Lung microvascular endothelial cell (primary cell): ENCODE measurements at places on chromosomes 4 and X.

GRCh38 chr4:187714957-187715356 lies 280.6 kb upstream of the ZFP42 start:
- DNase-seq, result no peak

DNA sequence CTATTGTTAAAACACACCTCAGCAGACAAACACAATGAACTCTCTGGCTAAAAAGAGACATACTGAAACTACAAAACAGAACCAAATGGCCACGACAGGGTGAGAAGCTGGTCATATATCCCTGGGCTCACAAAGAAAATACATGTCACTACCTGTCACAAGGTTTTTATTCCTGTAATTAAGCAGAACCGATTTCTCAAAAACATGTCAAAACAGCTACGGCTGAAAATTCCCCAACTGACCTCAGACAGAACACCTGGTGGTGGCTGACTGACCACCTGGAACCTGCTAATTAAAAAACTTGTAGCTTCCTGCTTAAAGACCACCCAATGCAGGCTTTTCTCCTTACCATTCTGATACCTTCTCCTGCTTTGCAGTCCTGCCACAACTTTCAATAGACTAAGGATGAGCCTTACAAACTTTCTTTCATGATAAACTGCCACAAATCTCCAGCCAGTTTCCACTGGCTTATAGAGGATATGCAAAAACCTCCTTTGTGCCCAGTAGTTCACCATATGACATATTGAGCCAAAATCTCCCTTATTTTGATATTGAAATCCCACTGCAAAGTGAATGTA lies 571.9 kb downstream of the SPOCK3 start:
- no peak for DNase-seq

DNA sequence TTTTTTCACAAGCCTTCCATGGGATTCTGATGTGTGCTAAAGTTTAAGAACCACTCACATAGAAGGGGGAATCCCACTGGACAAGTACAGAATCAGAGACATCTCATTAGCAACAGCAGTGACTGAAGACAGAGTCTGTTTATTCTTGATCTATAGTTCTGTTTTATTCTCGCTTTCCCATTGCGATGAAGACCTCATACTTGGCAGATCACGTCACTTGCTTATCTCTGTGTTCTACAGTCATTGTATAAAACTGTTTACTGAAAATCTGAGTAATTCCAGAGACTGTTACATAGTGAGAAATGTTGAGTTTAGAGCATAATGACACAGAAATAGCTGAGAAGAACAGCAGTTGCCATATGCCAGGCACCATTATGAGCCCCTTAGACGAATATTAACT lies 185.5 kb downstream of the PTTG2 start:
- peak; percentile 64 for DNase-seq

DNA sequence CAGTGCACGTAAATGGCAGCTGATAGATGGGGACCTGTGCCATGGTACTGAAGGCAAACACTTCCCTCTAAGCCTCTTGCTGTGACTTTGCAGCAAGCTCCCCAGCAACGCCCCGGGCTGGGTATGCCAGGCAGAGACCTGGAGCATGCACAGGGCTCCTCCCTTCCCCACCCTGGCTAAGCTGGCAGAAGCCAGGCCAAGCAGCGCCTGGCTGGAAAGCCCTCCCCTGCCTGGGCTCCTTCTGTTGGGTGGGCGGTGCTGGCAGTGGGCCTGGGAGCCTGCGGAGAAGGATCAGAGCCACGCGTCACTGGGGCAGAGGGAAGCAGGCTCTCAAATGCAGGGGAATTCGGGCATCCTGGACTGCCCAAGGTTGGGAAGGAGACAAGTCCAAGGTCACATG lies 3.6 kb downstream of the ATP2B3 start:
- DNase-seq, result no peak

GRCh38 chr4:23483320-23483960 lies 406.4 kb downstream of the PPARGC1A start:
- DNase-seq, result no peak

GRCh38 chrX:133606990-133607389 lies 191.7 kb upstream of the GPC4 start:
- no peak for DNase-seq

GRCh38 chrX:149453030-149453429 lies 52.1 kb downstream of the IDS start:
- DNase-seq, result peak; percentile 67

DNA sequence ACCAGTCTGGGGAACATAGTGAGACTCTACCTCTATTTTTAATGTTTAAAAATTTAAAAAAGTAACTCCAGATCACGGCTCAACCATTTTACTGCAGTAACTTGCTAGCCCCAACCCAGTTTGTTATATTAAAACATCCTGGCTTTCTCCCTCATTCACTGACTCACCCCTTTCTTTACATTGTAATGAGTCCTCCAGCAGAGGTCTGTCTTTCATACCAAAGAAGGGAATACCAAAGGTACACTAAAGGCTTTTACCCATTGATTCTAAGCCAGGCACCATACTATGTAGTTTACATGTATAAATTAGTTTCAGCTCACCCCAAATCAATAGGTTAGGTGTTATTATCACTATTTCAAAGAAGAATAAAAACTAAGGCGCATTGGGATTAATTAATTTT lies 286.9 kb downstream of the PACRGL start:
- no peak for DNase-seq

DNA sequence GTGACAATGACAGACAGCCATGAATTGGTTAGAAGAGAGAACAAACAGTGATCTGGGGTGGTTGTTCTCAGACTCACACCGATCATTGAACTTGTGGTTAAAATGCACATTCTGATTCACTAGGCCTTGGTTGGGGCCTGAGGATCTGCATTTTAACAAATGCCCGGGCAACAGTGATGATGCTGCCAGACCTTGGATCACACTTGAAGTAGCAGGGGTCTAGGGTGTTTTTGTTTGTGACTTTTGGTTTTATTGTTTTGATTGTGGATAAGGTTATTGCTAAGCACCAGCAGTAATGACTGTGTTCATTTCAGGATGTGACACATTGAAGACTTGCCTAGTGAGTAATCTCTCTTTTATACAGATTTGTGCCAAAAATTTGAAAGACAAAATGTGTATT lies 36.5 kb downstream of the TXLNG start:
- peak; percentile 72 for DNase-seq

DNA sequence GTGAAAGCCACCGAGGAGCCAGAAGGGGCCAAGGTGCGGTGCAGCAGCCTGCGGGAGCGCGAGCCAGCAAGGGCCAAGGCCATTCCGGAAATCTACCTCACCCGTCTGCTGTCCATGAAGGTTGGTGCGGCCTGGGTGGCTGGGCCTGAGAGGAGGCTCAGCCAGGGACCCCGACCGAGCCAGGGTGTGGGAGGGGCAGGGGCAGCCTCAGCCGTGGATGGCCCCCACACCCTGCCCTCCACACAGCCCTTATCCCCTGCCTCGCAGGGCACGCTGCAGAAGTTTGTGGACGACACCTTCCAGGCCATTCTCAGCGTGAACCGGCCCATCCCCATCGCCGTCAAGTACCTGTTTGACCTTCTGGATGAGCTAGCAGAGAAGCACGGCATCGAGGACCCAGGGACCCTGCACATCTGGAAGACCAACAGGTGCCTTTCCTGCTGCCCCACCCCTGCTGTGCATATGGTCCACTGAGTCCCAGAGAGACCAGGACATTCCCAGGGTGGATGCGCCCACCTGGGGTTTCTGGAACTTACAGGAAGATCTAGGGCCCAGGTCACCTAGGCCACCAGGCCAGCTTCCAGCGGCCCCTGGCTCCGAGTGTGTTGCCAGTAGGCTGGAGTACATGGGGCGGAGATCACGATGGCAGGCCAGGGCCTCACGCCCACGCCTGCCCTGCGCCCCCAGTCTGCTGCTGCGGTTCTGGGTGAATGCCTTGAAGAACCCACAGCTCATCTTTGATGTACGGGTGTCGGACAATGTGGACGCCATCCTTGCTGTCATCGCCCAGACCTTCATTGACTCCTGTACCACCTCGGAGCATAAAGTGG lies 3.4 kb upstream of the SRPK3 start:
- no peak for DNase-seq

- DNase-seq, result no peak
These were observed 355.5 kb downstream of the FBXW7 start for GRCh38 chr4:152180369-152180768.

- DNase-seq, result peak; percentile 1
These were observed 27.3 kb downstream of the CSN3 start for GRCh38 chr4:70269674-70270073.

- DNase-seq, result no peak
These were observed 43.2 kb downstream of the CDKL5 start for GRCh38 chrX:18468599-18468998.

- DNase-seq, result peak; percentile 1
These were observed 843.4 kb downstream of the FSTL5 start for GRCh38 chr4:161320377-161320776.

DNA sequence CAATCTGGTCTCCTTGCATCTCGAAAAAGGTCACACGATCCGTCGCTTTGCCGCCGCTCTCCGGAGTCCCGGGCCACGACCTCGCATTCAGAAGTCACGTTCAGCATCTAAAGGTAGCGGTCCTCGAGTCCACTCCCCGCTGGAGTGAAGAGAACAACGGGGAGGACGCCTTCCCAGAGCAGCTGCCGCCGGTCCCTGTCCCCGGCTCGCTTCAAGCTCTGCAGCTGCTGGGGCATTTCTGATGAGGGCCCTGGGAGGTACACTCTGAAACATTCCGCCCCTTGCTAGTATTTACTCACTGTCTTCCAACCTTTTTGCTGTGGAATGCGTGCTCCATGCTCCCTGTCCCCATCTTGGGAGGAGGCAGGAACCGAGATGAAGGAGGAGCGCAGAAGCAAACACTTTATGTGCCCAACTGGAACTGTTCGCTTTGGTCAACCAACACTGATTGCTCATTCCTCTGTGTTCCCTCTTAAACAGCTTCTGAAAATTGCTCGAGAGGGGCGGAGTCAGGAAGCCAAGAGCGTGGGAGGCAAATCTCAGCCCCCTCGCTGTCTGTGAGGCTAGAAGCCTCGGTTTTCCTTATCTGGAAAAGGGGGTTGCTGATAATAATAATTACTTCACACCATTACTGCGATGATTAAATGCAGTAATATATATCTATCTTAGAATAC lies 6.4 kb upstream of the VAMP7 start:
- no peak for DNase-seq

DNA sequence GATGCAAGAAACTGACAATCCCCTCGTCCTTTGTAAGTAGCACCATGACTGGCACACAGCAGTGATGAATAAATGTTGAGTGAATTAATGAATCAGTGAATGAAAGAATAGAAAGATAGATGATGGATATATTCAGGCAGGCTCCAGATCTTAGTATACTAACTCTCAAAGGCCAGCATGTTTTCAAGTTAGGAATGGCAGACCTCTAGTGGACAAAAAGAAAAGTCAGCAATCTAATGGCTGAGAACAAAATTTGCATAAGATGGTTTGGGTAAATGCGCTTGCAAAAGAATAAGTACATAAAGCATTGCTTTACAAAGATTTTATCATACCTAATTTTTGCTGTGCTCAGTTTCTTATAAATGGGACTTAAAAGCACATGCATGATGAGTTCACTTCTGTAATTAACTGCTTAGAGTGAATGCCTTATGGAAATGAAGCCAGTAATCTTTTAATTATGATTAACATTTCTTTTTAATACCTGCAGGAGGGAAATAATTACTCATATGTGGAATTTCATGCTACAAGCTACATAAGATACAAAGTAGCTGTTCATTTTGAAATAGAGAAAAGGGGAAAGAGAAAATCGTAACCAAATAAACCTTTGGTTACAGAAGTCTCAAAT lies 126.9 kb upstream of the GPRIN3 start:
- DNase-seq, result peak; percentile 63

DNA sequence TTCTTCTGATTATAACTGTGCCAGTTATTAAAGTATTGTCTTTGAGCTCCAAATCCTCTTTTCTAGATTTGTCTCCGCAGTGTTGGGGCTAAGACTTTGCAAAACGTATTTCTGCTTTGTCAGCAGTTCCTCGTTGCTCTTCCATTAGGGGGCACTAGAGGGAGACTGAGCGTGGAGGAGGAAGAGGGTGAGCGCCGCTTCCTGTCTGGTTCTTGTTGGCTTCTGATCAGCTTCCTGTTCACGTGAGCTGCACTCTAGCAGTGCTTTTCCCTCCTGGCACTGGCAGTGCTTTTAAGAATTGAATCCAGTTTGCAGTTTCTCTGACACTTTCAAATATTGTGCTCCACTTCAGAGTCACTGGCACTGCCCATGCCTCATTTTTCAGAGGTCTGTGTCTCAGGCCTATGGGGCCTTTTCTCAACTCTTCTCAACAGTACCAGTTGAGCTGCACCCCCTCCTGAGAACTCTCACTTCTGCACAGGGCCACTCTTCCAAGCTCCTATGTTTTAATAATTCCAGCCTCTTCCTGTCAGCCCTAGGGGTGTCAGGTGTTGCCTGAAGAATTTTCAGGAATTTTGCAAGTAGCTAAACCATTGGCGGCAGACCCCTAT lies 54.4 kb upstream of the LCORL start:
- DNase-seq, result peak; percentile 59

GRCh38 chr4:41177016-41177415 lies 37.3 kb downstream of the APBB2 start:
- peak; percentile 42 for DNase-seq

DNA sequence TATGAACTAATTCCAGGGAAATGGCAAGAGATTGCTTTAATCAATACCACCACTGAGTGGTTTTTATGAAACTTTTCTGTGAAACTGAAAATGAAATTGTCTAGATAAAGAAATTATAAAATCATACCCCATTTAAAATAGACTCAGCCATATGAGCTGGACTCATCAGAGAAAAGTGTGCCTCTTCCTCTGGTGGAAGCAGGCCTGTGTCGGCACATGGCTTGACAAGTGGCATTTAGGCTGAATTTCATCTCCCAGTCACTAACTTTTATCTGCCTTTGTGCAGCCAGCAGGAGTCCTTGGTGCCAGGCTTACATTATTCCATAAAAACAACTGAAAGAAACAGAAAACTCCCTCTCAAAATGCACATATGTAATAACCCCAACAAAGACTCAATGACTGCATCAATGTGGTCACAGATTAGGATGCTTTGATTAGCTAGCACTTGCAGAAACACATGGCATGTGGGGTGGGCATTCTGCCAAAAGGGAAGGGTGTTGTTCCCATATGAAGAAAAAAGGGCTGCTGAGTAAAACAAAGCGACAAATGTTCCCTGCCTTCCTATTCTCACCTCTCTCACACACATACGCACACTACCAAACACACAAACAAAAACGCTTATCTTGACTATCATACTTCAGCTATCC lies 232.3 kb downstream of the PABPC4L start:
- peak; percentile 2 for DNase-seq

DNA sequence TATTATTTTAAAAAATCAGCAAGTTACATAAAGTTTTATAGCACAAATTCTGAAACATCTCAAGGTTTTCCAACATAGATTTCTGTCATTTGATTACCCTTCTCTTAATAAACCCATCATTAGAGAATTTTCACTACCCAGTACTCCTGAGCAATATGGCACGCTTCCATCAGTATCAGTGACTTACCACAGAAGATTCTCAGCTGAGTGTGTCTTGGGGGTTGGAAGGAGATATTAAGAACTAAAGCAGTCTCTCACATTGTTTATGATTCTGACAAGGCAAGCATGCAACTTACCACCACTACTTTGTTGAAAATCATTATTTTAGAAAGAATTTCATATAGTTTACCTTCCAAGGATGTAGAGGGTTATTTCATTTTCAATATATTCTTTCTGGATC lies 67.7 kb downstream of the INPP4B start:
- no peak for DNase-seq
